ENCODE measurements at places on chromosomes 11 and 22.
A peak's percentile ranks its signal among the peaks of the same experiment; 100 is the strongest.

- peak; percentile 58 for DNase-seq
Measured at GRCh38 chr22:28883917-28884746, 760 bp downstream of the ZNRF3 start.

GRCh38 chr11:18994860-18995259, 55.6 kb upstream of the MRGPRX1 start:
- DNase-seq, result no peak

DNA sequence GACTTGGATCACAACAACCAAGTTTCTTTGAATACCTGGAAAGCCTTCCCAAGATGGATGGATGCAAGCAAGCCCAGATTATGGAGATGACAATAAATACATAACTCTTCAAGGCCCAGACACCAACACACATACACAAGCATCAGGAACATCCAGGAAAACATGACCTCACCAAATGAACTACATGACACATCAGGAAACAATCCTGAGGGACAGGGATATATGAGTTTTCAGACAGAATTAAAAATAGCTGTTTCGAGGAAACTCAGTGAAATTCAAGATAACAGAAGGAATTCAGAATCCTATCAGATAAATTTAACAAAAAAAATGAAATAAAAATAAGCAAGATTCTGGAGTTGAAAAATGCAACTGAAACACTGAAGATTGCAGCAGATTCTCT, 659.4 kb downstream of the METTL15 start:
- DNase-seq, result no peak

DNA sequence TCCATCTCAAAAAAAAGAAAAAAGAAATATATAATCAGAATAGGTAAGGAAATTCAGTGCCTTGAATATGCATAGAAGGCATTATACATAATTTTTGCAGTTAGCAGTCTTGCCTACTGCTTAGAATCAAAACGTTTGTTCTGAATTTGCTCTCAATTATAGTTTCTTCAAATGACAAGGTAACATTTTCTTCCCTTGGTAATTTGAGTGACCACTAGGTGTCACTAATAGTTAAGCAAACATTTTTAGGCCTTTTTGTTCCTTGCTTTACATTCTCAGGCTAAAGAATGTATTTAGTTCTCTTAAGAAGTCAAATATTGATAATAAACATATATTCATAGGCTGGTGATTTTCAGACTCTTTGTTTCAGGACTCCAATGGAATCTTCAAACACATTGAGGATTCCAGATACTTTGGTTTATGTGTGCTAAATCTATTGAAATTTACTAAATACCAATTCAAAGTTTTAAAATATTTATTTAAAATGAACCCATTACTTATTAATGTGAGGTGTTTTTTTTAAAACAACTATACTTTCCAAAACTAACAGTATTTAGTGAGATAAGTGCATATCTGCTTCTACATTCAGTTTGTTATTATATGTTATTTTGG, 55.0 kb upstream of the DEPDC7 start:
- DNase-seq, result peak; percentile 59

DNA sequence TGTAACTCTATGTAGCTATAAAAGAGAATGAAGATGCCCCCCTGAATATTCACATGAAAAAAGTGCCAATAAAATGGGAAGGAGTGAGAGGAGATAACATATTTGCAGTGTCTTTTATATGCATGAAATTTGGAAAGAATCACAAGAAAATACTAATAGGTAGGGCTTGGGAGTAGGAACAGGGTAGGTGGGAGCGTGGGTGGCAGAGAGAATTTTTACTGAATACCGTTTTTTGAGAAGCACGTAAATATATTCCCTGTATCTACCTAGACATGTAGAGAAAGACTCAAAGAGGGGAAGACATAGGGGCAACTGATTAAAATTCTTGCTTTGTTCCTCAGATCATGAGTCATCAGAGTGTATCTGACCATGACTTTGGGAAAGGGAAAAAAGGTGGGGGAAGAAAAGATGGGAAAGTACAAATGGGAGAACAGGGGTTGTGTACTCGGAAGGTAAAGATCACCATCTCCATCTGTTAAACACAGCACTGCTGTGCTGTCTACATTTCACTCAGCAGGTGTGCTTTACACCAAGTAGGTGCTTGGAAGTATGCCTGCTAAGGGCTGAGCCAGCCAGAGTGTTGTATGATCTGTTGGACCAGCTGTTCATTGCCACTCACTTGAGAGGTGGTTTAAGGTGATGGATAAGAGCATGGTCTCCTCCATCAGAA, 16.0 kb downstream of the PRR5L start:
- no peak for DNase-seq

DNA sequence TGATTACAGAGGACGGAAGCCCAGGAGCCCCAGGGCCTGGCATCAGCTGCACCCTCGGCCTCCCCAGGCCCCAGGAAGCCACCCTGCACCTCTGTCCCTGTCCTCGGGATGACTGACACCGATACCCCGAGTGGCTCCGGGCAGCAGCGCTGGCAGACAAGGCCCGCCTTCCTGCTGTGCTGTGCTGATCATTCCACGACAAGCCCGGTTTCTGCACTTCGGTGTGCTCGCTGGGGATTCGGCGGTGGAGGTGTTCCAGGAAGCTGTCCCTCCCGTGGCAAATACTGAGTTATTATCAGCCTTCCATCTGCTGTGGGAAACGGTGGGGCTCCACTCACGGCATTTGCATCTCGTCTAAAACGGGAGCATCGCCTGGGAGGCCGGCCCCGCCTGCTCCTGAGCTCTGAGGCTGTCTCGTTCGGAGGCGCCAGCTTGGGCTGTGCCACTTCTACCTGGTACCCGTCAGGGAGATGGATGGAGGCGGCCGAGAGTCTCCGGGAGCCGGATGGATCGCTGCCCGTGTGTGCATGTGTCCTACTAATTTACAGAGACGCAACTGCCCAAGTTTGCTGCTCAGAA, 506.1 kb downstream of the BRD1 start:
- no peak for DNase-seq

GRCh38 chr11:70507466-70508230, 109.3 kb downstream of the CTTN start:
- no peak for DNase-seq

GRCh38 chr22:39719559-39720450, 149.3 kb downstream of the CACNA1I start:
- DNase-seq, result no peak
